Activated CD4-positive, alpha-beta T cell treated with anti-CD3 and anti-CD28 coated beads, Interleukin-2, amount 10 ng/mL, durations not matched to agents 7 days and 5 days (primary cell): ENCODE measurements at places on chromosomes 4 and X. TPM values are rescaled to one million over a fixed set of nuclear protein-coding genes. Genes with fewer than 3 reads are reported as not detected.
A peak's percentile ranks its signal among the peaks of the same experiment; 100 is the strongest.

- H3K36me3 ChIP-seq: no peaks in the 10 kb centered on the region
- H3K4me1 ChIP-seq: peaks cover 2% of the 10 kb centered on the region
- DNase-seq: no peak
- no peaks in the 10 kb centered on the region for H3K27me3 ChIP-seq
- no peak overlapping the region for H3K27ac ChIP-seq
Observed at GRCh38 chr4:26780539-26780938, 80.1 kb upstream of the STIM2 start.

GYPB gene
- total RNA-seq: not detected

GRCh38 chr4:69936566-69936965 is 5.7 kb downstream of the CSN1S1 start:
- no peak overlapping the region for H3K4me3 ChIP-seq
- no peaks in the 10 kb centered on the region for H3K27me3 ChIP-seq
- H3K4me1 ChIP-seq: no peaks in the 10 kb centered on the region

DNA sequence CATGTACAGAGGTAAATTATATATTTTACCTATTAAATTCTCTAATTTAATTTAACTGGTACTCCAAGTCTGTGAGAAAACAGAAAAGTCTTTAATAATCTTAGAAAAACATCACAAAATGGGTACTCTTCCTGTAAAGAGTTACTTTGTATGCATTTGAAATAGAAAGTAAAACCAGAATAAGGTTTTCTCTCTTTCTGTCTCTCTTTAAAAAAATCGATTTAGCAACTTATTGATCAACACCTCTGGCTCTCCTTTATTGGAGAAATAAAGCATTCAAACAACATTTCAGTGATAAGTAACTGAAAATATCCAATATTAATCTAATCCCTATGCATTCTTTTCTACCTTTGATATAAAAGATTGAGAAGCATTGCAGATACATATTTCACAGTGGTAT is 27.4 kb downstream of the ATOH1 start:
- H3K27me3 ChIP-seq: no peaks in the 10 kb centered on the region
- no peak for DNase-seq
- no peak overlapping the region for H3K27ac ChIP-seq
- no peak overlapping the region for H3K4me3 ChIP-seq
- H3K36me3 ChIP-seq: no peaks in the 10 kb centered on the region

DNA sequence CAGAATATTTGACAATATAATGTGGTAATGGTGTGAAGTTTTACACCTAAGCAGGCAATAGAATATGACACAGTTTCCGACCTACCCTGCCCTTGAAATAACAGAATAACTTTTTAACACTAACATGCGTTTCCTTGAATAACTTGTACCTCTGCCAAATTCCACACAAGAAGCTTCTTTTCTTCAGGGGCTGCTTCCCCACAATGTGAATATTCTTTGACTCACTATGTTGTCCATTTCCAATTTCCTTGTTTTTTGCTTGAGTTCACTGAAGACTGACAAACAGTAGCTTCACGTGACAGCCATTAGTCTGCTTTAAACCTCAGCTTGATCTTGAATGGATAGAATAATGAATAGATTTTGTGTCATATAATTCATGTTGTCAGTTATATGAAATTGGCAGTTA is 14.3 kb downstream of the SHROOM3 start:
- H3K4me1 ChIP-seq: no peaks in the 10 kb centered on the region
- H3K27ac ChIP-seq: no peak overlapping the region
- H3K36me3 ChIP-seq: no peaks in the 10 kb centered on the region
- no peak for DNase-seq

CTAG2 gene
- not detected for total RNA-seq

- no peak overlapping the region for H3K27ac ChIP-seq
- H3K4me1 ChIP-seq: no peaks in the 10 kb centered on the region
- DNase-seq: no peak
- H3K36me3 ChIP-seq: no peaks in the 10 kb centered on the region
Observed at GRCh38 chr4:174449152-174449551, 73.1 kb downstream of the HPGD start.

GRCh38 chrX:11267425-11267824 is 25.8 kb upstream of the AMELX start:
- H3K4me3 ChIP-seq: no peak overlapping the region
- no peak for DNase-seq
- no peaks in the 10 kb centered on the region for H3K36me3 ChIP-seq
- no peaks in the 10 kb centered on the region for H3K27me3 ChIP-seq

DNA sequence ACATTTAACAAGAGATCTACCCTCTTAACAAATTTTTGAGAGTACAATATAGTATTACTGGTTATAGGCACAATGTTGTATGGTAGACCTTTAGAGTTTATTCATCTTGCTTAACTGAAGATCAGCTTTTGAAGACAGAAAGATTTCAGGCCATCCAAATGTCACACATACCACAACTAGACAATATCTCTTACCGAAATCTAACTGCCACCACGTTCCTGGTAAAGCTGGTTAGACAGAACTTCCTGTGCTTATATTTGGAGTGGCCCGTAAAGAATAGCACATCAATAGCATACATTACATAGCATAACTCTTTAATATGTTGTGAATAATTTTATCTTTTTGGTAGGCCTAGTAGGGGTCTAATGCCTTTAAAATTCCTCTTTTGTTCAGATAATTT is 29.8 kb upstream of the ARHGEF6 start:
- peak overlapping the region; percentile 62 for H3K27ac ChIP-seq
- H3K4me1 ChIP-seq: peaks cover 25% of the 10 kb centered on the region
- peaks cover 11% of the 10 kb centered on the region for H3K36me3 ChIP-seq

DNA sequence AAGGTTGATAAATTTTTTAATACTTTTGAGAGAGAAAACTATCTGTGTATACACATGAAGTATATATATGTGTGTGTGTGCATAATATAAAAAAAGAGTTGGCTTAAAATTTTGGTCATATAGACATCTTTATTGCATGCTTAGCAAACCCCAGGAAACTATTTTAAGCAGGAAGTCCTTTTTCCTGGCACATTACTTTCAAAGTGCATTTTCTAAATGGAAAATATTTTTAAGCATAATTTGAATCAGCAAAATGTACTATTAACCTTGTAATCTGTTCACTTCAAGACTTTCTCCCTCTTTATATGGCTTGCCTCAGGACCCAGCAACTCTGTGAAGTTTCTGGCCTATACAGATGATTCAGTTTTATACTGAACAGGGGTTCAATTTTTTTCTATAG is 106.3 kb downstream of the CDS1 start:
- H3K36me3 ChIP-seq: no peaks in the 10 kb centered on the region
- DNase-seq: no peak
- H3K27me3 ChIP-seq: peaks cover 2% of the 10 kb centered on the region
- H3K4me3 ChIP-seq: no peak overlapping the region

- peaks cover 3% of the 10 kb centered on the region for H3K36me3 ChIP-seq
- H3K4me1 ChIP-seq: peaks cover 4% of the 10 kb centered on the region
- H3K4me3 ChIP-seq: no peak overlapping the region
- no peak for DNase-seq
- H3K27ac ChIP-seq: no peak overlapping the region
Observed at GRCh38 chr4:25347473-25347872, 29.6 kb upstream of the ANAPC4 start.

DNA sequence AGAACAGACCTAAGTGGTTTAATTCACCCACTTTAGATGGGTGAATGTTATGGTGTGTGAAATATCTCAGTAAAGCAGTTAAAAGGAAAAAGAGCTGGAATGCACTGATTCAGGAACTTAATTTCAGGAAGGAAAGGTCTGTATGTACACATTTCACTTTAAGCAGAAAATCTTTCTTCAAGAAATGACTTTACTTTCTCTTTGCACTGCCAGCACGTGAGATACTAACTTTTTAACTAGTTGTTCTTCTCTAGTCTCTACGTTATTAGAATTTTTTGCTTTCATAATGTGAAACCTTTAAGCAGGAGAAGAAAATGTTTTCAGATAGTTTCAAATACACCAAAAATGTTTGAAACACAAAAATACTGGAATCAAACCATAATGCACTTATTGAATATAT is 18.8 kb downstream of the C4orf46 start:
- H3K4me1 ChIP-seq: peaks cover 7% of the 10 kb centered on the region
- DNase-seq: no peak
- H3K36me3 ChIP-seq: no peaks in the 10 kb centered on the region
- peak overlapping the region; percentile 1 for H3K4me3 ChIP-seq
- H3K27me3 ChIP-seq: peaks cover 2% of the 10 kb centered on the region
